ENCODE measurements at places on chromosomes 5 and 9.

DNA sequence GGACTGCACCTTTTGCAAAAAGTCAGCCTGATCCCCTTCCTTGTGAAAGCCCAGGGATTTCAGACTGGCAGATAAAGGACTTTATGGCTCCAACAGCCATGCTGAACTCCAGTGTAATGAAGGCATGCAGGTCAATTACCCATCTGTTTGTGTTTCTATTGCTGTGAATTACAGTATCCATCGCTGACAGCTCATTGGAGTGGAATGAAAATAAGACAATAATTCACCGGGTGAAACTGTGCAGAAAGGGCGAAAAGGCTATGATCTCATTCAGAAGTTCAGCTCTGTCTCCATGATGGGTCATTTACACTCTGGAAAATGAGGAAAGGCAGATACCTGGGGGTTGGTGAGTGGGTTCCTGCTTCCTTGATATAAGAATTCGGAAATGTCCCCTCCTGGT is 148.0 kb downstream of the BRINP1 start:
- no peak for DNase-seq

- DNase-seq = no peak
These were observed 144.1 kb upstream of the ACOT12 start for GRCh38 chr5:81537905-81538547.

GRCh38 chr9:106862821-106863720 is at the start of gene ZNF462:
TSS of gene ZNF462 (plus strand) at chr9:106863166. CDS start at chr9:106923384, 60,218 bp downstream.
- DNase-seq = peak; percentile 87

DNA sequence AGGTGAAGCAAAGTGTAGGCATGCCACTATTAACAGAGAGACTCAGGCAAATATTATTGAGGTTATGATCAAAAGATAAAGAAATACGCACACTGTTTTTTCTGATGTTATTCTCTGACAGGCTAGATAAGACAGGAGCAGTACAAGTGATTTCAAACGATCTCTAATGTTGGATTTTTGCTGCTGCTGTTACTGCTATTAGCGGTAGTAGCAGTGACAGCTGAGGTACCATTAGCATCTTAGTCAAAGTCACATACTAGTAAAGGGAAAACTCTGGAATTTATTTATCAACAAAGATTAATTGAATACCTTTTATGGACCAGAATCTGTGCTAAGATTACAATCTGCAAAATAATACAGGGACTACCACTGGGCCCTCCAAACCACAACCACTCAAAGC is 362.4 kb upstream of the CDH6 start:
- no peak for DNase-seq

GRCh38 chr9:136047076-136047774 is 47.9 kb downstream of the NACC2 start:
- no peak for DNase-seq

- DNase-seq = no peak
These were observed 6.5 kb upstream of the RPS6 start for GRCh38 chr9:19386502-19387044.

DNA sequence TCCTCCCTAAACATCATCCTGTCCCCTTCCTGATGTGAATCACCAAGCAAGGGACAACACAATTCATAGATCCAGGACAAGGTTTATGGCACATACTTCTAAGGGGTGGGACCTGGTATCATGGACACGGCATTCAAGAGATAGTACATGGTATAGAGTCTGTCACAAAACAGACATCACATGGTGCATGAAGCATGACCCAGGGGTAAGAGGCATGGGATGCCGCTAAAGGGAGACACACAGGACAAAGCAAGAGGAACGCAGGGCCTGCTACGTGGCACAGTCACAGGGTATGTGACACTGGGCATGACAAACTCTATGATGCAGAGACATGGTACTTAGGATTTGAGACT is 20.7 kb downstream of the GSN start:
- DNase-seq = no peak

GRCh38 chr9:95494022-95494415 is 22.8 kb downstream of the PTCH1 start:
- no peak for DNase-seq

- DNase-seq = no peak
These were observed 6.3 kb upstream of the IRX2 start for GRCh38 chr5:2757563-2758351.

GRCh38 chr9:21294364-21294774 is 10.7 kb downstream of the IFNA5 start:
- no peak for DNase-seq

DNA sequence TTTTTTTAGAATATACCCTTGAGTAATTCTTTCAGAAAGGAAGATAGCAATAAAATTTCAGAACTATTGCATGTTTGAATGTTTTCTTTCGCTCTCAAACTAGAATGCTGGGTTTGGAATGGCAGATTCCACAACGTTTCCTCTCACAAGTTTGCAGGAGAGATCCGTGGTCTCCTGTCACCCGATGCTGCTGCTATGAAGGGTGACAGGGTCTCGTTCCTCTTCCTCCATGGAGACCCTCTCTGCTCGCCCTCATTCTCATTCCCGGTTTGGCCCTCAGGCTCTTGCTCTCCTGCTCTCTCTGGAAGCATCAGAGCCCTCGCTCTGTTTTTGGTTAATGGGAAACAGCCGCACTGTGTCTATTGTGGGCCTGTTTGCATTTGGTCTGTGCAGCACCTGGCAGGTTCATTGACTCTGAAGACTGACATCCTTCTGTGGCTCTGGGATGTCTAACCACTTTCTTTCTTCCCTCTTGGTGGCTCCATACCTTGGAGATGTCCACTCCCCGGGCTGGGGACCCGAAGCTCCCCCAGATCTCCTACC is 12.6 kb upstream of the FAM163B start:
- no peak for DNase-seq

GRCh38 chr5:106801554-106801953 is 869.2 kb downstream of the EFNA5 start:
- no peak for DNase-seq

DNA sequence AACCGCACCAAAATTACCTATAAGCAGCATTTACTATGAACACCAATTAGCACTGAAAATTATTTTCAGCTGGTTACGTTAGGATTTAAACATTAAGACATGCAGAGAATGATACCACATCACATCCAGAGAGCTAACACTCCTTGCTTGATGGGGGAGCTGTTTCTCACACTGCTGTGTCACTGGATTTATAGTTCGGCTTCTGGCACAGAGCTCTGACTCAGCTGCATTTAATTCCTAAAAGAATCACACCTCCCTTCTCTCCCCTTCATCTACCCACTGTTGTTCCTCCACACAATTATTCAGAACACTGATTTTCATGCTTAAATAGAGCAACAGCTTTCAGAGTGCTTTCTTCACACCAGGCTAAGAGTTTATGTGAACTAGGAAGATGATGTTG is 82.6 kb upstream of the SV2C start:
- no peak for DNase-seq
